H1 (cell line): ENCODE measurements at places on chromosomes 5 and 9.

DNA sequence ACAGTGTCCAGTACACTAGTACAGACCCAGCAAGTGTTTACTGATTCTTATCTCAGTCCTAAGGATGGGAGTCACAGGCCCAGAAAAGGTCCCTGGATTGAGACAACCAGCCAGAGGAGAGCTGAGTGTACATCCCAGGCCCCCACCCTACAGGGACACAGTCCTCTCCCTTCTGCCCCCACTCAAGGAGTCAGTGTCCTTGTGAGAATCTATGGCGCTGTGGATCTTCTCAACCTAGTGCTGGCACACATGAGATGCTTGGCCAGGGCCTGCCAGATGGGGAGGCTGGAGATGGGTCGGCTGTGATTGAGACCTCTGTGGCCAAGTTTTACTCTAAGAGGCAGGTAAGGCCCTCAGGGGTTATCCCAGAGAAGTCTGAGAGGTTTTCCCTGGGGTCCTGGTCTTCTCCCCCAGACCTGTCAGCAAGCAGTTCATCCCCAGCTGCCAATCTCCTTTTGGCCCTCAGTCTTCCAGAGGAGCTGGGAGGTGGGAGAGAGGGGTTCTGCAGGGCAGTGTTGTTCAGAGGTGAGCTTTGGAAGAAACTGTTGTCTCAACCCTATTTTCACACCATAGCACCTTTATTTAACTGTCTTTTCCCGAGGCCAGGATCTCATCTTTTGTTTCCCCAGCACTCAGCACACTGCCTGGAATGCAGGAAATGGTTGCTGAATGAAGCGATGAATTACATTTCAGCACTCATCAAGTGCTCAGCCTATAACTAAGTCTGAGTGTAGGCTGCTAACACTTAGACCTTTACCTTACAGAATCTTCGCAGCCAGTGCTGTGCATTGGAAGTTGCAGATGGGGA lies 3.2 kb upstream of the NSD1 start:
- DNase-seq, result no peak

- DNase-seq, result no peak
Observed at GRCh38 chr9:118652258-118652657, 717.0 kb downstream of the BRINP1 start.

DNA sequence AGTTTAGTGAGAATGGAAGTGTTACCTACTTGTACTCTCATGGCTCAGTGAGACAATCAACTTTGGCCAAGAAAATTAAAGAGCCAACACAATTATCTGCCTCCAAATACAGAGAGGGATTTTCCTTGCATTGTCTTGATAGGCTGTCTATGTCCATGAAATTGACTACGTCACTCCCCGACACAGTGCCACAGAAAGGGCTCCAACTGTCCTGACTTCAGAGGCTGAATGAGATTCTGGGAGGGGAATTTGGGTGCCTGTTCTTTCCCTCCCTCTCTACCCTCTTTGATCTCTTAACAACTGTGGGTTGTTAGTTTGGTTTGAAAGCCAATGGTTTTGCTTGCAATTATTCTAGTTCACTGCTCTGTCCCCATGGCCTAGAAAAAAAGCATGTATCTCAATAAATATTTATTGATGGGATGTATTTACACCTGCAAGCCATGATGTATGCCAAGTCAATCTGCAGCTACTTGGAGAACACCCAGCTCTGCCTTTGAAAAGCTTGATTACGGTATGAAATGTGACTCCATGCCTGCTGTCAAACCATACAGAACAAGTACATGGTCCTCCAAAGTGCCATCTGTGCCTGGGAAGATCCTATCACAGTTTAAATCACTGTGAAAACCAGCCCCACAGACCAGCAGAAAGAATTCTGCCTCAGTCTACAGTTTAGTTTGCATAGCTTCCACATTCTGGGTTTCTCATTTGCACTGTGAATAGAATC lies 37.3 kb downstream of the CAPSL start:
- DNase-seq, result no peak

GRCh38 chr5:180370861-180371641 lies 17.9 kb upstream of the GFPT2 start:
- DNase-seq, result no peak

GRCh38 chr9:70531311-70531710 lies 116.9 kb upstream of the KLF9 start:
- no peak for DNase-seq
